ENCODE measurements at places on chromosomes 12 and 14.

DNA sequence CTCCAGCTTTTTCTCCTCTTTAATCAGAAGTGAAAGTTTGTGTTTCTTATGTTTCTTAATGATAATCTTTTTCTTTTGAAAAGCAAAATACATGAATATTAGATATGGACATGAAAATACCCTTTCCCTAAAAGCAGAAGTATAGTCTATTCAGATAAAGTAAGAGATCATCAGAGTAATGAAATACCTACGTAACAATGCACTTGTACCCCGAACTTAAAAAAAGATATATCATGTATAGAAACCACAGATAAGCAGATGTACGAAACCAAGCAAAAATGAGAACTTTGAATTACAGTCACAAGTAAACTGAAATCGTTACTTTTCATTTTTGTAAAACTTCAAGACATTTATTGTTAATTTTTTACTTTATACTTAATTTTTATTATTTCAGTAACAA is 1.5 kb upstream of the GPR65 start:
- no peak for DNase-seq

DNA sequence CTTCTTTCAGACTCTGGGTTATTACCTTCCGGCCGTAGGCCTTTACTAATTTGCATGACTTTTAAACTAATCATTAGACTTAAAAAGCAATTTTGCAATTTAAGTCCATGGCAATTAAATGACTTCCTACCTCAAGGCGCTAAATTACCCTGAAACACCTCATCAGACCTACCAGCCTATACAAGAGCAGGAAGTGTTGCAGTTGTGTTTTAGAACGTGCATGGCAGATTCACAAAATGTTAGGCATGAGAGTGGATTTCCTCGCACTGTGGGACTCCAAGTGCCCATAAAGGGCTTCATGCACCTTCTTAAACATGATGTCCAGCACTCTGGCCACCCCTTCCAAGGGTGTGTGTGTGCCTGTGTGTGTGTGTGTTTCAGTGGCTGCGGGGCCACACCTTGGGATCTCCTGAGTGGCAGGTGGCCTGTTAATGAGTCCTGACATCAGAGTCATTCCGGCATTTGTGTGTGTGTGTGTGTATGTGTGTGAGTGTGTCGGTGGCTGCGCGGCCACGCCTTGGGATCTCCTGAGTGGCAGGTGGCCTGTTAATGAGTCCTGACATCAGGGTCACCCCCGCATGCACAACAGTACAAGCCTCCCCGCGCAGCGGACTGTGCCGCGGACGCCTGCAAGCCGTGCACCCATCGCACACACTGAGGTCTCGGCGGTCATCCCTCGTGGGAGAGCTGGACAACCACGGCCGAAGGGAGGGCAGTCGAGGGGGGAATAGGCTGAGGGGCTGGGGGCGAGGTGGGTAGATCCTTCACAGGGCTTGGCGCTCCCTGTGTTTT is 900 bp downstream of the C2CD5 start:
- DNase-seq = peak; percentile 61

GRCh38 chr12:124476011-124476400 is 91.4 kb downstream of the NCOR2 start:
- DNase-seq = no peak

DNA sequence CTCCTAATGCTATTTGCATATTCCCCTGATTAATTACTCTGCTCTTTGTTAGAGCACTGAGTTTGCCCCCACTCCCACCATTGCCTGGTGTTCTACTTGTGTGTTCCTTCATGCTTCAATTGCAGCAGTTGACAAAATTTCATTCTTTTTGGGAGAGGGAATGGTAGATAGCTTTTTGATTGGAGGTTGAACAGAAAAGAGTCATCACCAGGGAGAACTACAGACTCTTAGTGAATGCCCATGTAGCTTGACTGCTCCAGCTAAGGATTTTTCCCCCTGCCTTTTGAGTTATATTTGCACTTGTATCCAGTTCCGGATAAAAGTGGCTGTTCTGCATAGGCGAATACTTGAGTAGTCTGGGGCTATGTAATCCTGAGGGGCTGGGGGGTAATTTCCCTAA is 183.9 kb downstream of the ETNK1 start:
- DNase-seq = no peak

DNA sequence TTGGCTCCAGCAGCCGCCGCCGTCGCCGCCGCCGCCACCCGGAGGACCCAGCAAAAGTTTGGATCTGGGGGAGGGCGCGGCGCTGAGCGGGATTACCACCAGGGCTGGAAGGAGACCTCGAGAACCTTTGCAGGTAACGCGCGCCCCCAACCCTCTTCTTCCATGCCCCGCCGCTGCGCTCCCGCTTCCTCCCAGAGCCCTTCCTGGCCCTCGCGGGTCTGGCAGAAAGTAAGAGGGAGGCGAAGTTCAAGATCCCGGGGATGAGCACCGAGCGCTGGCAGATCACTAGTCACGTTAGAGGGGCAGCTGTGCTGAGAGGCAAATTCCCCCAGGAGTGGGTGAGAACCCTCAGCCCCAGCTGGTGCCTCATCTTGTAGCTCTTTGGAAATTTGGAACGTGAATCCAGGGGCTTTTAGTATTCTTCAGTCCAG is 3.9 kb downstream of the FLRT2 start:
- DNase-seq = no peak

- DNase-seq = no peak
Measured at GRCh38 chr12:132314516-132315233, 14.7 kb downstream of the GALNT9 start.

DNA sequence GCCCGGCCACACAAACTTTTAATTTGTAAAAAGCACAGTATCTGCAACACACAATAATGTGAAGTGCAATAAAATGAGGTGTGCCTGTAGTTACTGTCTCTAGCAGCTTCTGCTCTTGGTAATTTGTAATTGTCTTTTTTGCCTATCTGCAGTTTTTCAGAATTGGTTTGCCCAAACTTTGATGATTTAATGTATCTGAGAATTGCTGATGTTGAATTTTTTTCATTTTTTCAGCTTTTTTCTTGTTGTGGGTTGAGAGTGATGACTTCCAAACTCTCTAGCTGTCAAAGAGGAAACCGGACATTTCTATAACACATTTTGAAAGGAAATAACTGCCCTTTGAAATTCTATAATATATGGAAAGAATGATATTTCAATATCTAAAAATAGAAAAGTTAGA is 236.9 kb downstream of the RERGL start:
- no peak for DNase-seq

- DNase-seq = no peak
Measured at GRCh38 chr12:86945685-86946196, 689.5 kb upstream of the MGAT4C start.

GRCh38 chr12:44384136-44384535 is 492.0 kb downstream of the NELL2 start:
- no peak for DNase-seq
